Choroid plexus epithelial cell (primary cell): ENCODE measurements at places on chromosomes 12 and 14.

- DNase-seq, result no peak
Measured at GRCh38 chr12:8081251-8081920, 688 bp upstream of the NECAP1 start.

- no peak for DNase-seq
Measured at GRCh38 chr12:20126601-20127000, 241.7 kb upstream of the PDE3A start.

- DNase-seq, result no peak
Measured at GRCh38 chr14:54120260-54120659, 163.6 kb upstream of the BMP4 start.

- DNase-seq, result no peak
Measured at GRCh38 chr12:20800160-20800559, 10.3 kb upstream of the SLCO1B3 start.

- DNase-seq, result no peak
Measured at GRCh38 chr14:58836303-58836974, 198.7 kb downstream of the DACT1 start.

DNA sequence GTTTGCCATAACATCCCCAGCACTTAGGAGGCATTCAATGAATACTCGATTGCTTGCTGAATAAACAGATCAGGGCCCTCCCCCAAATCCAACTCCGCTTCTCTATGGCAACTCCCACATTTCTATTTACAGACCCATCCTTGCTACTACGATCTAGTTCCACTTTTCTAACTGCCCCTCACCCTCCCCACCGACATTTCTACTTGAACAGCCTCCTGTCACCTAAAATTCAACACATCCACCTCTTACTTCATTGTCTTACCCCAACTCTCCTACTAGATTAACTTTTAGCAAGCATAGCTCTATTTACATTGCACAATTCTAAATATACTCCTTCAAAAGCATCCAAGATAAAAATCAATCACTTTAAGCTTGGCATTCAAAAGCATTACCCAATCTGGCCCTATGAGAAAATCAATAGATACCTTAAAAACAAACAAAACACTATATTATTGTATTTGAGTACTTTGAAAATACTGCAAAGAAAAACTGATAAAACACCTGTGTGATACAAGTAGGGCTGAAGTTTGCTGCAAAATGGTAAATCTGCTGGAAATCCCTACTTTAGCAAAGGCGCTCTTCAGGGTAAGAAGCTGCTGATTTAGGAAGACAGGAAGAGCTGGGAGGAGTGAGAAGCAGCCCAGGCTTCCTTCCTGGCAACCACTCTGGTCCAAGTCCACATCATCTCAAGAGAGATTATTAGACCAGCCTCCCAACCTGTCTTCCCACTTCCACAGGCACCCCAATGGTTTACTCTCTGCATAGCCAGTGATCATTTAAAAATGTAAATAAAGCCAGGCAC, 96.4 kb downstream of the HECTD4 start:
- DNase-seq, result no peak

- DNase-seq, result no peak
Measured at GRCh38 chr12:58291106-58291505, 349.7 kb downstream of the ATP23 start.

DNA sequence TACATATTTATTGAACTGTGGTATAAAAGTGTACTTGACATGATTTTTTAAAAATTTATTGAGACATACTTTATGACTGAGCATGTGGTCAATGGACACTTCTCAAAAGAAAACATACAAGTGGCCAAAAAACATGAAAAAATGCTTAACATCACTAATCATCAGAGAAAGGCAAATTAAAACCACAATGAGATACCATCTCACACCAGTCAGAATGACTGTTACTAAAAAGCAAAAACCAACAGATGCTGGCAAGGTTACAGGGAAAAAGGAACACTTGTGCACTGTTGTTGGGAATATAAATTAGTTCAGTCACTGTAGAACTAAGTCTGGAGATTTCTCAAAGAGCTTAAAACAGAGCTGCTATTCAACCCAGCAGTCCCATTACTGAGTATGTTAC, 1177.6 kb downstream of the GALC start:
- no peak for DNase-seq

DNA sequence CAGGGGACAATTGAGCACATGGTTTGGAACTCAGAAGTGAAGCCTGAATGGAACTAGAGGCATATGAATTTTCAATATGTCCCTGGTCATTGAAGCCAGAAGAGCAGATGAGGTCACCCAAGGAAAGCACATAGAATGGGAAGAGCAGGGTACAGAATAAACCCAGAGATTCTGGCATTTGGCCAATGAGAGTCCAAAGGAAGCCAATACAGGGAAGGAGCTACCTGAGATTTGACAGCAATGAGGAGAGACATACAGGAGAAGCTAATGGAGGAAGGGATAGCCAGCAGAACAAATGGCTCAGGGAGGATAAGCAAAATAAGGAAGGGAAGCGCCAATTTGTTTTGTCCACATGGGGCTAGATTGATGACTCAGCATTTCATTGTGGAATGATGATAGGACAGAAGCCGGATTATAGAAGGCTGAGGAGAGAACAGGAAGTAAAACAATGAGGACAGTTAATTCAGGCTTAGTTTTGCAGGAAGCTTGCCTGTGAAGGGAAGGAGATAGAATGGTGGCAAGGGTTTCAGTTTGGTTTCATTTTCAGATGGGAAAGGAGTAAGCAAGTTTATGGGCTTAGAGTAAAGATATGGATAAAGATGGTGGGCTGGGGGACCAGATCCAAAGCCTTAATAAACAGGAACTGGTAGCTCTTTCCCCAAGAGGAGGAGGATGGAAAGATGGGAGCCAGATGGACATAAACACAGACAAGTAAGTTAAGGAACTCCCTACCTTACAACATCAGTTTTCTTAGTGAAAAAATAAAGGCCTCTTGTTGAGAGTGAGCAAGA, 3.2 kb upstream of the SPTSSA start:
- DNase-seq, result peak; percentile 58

- DNase-seq, result no peak
Measured at GRCh38 chr12:99695050-99695449, 47.5 kb downstream of the GARIN6 start.

GRCh38 chr12:42128327-42128726, 16.3 kb downstream of the GXYLT1 start:
- DNase-seq, result peak; percentile 35

GRCh38 chr14:91980157-91980556, 32.7 kb upstream of the FBLN5 start:
- DNase-seq, result peak; percentile 97

DNA sequence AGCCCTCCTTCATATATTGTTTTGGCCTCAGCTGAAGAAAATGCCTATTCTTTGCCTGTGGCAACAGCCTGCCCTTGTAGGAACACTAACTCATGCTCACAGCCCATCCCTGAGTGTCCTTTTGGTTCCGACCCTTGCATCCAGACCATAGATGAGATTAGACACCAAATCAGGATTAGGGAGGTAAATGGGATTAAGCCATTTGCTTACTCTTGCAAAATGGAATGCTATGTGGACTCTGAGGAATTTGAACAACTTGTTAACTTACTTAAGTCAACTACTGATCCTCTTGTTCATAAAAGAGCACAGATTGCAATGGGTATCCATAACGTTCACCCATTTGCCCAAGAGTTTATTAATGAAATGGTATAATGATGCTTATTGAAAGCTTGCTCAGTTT, 27.3 kb downstream of the TSHR start:
- DNase-seq, result peak; percentile 4

GRCh38 chr14:70816525-70816924, 7.2 kb upstream of the MAP3K9 start:
- DNase-seq, result no peak

DNA sequence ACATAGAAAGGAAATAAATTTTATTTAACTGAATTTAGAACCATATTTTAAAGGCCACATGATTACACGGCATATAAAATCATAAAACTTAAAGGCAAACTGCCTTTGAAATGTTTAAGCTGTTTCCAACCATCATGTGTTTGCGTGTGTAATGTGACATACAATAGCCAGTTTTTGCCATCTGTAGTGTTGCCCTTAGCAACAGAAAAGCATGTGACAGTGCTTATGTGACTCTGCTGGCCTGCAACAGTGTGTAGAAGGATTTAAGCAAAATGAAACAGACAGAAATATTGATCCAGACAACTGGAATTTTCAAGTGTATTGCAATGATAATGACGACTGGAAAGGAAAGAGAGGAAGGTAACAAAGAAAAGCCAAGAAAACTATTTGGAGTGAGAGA, 49.5 kb downstream of the TSPAN19 start:
- no peak for DNase-seq

- peak; percentile 47 for DNase-seq
Measured at GRCh38 chr14:37650356-37651037, 55.1 kb downstream of the TTC6 start.

- DNase-seq, result no peak
Measured at GRCh38 chr12:560691-561390, 101.1 kb downstream of the B4GALNT3 start.
